ENCODE measurements at places on chromosomes 11 and 22.
A peak's percentile ranks its signal among the peaks of the same experiment; 100 is the strongest.

DNA sequence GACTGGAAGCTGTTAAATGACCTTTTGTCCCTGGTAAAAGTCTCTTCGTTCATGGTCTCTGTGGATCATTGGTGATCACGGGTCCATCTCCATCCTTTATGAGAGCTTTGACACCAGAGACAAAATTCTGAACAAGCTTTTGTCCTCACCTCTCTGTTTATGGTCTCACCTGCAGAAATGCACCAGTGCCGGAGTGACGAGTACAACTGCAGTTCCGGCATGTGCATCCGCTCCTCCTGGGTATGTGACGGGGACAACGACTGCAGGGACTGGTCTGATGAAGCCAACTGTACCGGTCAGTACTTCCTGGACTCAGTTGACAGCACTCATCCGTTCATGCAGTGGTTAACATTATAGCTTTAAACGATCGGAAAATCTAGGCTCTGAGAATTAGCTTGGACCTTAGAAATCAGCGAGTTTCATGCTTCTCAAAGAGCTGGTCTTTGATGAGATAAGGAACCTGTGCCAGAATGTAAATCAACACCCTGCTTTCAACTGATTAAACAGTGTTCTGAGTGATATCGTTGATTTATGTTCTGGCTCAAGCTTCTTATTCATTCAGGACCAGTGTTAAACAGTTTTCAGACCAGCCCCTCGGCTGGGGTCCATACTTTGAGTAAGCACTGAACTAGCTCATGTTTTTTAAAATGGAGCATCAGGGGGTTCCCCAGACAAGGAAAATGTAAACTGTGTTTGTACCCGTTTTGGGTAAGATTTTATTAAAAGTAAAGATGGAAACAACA lies 124.5 kb upstream of the SORL1-AS1 start:
- DNase-seq = no peak

- DNase-seq = no peak
These were observed 30.9 kb downstream of the P4HA3 start for GRCh38 chr11:74280494-74280893.

GRCh38 chr11:93842461-93842860 lies 8.0 kb downstream of the VSTM5 start:
- DNase-seq = no peak

- no peak for DNase-seq
These were observed at the start of gene OR52E1 for GRCh38 chr11:5069272-5069671. Gene OR52E1, plus strand, starts transcription at chr11:5069572.

DNA sequence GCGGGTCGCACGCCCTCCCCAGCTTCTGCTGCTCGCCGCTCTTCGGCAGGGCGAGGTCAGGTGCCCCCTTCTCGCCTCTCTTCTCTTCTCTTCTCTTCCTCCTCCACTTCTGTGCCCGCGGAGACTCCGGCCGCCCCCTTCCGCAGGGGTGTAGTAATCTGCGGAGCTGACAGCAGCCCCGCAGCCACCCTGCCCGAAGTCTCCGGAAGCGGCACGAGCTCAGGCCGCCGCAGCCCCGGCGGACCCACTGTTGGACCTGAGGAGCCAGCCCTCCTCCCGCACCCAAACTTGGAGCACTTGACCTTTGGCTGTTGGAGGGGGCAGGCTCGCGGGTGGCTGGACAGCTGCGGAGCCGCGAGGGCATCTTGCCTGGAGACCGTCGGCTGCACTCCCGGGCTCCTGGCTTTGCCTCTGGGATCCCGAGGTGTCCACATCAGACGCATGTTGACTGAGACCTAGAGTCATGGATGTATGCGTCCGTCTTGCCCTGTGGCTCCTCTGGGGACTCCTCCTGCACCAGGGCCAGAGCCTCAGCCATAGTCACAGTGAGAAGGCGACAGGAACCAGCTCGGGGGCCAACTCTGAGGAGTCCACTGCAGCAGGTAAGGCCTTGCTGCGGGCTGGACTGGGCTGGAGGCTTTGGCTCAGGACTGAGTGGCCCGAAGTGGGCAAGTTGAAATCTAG lies 486 bp downstream of the STIM1 start:
- DNase-seq = peak; percentile 35

DNA sequence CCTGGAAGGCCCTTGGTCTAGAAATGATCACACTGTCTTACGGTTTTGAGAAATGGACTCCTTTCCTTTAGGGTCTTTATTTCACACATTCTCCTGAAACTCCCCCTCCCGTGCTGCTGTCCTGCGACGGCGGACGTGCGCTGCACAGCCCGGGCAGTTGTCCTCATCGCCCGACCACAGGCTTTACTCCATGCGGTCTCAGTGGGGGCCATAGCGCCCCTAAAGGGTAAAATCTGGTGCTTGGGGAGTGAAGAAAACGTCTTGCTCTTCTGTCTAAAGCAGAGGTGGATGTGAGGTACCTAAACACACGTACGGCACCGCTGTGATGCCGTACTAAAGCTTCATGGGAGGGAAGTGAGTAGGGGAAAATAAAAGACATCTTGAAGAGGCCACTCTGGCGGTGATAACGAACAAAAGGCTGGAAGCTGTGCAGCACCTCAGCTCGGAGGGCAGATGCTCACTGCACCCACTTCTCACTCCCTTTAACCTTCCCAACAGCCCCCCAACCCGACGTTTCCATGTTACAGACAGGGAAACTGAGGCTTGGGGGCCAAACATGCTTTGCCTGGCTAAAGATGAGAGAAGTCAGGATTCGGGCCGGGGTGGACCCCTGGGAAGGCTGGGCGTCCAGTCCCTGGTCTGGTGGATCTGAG lies 22.6 kb downstream of the MPPED1 start:
- DNase-seq = no peak

DNA sequence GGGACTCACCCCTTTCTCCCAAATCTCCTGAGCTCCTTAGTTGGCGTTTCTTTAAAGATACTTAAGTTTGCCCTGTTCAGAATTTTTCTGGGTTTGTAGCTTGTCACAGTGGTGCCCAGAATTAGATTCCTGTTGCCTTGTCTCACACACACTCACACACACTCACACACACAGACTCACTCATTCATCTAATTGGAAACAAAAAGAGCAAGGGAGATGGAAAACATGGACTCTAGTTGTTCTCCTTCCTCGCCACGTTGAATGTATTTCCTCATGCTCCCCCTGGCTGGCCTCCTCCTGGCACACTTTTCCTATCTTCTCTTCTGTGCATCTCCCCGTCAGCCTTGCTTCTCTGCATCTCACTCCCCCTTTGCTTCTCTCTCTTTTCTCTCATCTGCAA lies 752.3 kb downstream of the NTM start:
- no peak for DNase-seq

- no peak for DNase-seq
These were observed 23.5 kb upstream of the SPTY2D1 start for GRCh38 chr11:18657673-18658072.

GRCh38 chr11:3092603-3093141 lies 35.4 kb upstream of the CARS1 start:
- DNase-seq = no peak

GRCh38 chr22:35641494-35642120 lies 6.6 kb upstream of the APOL6 start:
- DNase-seq = no peak

- no peak for DNase-seq
These were observed 2.1 kb downstream of the LRP5 start for GRCh38 chr11:68314203-68315170.

GRCh38 chr22:50306753-50307749 lies at the start of gene PLXNB2:
Gene PLXNB2, minus strand, starts transcription at chr22:50307646. Its CDS starts 17,062 bp downstream, at chr22:50290584.
- DNase-seq = no peak

DNA sequence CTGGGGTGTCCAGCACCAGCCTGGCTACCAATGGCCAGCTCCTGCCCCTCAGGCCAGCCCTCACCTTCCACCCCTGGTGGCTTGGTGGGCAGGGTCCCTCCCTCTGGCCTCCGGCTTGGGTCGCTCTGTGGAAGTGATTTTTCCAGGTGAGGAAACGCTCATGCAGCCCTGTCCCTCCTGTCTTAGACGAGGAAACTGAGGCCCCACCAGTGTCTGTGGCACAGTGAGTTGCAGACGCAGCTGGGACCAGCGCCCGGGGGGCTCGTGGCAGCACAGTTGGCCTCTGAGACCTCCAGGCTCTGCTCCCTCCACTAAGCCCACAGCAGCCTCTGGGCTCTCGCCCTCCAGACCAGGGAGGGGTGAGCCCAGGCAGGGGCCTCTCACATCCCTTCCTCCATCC lies 6.2 kb downstream of the B3GAT1 start:
- DNase-seq = no peak

- no peak for DNase-seq
These were observed 53.5 kb upstream of the CCDC188 start for GRCh38 chr22:20204311-20204710.

- no peak for DNase-seq
These were observed 57.4 kb downstream of the BUD13 start for GRCh38 chr11:116715383-116715782.

GRCh38 chr11:29913352-29913751 lies 103.5 kb downstream of the KCNA4 start:
- no peak for DNase-seq

DNA sequence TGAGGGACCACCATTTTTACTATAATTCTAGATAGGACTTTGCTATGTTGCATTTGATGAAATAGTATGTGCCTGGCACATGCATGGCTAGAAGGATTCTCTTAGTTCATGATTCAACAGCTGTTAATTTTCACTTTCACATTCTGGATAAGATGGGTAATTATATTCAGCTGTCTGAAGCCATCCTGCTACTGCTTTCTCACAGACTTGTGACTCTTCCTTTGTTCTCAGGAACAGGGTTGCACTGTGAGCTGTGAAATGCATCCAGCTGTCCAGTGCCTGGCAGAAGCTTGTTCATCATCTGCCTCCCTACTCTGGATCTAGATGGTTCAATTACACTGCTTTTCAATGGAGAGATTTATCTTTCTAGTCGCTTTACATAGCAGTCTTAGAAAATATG lies 610.1 kb upstream of the ANO5 start:
- no peak for DNase-seq

DNA sequence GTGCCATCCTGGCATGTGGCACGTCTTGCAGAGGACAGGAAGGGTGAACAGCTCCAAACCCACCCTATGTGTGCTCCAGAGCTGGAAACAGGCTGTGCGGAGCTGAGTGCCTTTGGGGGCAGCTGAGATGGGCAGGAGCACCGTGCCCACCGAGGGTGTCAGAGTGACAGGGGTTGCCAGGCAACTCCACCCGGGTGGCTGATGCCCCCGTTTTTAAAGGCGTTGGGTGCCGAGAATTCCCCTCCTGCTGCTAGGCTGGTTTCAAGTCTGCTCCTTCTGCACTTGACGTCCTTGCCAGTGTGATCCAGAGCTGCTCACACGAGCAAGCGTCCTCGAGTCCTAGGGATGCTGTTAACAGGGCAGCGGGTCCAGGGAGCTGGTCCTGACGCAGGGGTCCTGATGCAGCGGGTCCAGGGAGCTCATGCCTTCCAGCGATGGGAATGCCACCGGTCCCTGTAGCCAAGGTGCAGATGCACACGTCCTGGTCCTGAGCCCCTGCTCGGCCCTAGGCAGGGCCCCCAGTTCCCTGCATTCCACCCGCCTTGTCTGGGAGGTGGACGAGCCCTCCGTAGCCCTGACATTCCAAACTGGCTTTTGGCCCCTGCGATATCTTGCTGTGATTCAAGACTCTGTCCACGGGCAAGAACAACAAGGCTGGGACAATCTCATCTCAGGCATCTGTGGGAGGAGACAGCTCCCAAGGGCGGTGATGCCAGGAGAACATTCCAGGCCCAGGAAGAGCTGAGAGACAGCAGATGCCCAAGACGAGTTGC lies 4.9 kb downstream of the KCNQ1 start:
- no peak for DNase-seq

DNA sequence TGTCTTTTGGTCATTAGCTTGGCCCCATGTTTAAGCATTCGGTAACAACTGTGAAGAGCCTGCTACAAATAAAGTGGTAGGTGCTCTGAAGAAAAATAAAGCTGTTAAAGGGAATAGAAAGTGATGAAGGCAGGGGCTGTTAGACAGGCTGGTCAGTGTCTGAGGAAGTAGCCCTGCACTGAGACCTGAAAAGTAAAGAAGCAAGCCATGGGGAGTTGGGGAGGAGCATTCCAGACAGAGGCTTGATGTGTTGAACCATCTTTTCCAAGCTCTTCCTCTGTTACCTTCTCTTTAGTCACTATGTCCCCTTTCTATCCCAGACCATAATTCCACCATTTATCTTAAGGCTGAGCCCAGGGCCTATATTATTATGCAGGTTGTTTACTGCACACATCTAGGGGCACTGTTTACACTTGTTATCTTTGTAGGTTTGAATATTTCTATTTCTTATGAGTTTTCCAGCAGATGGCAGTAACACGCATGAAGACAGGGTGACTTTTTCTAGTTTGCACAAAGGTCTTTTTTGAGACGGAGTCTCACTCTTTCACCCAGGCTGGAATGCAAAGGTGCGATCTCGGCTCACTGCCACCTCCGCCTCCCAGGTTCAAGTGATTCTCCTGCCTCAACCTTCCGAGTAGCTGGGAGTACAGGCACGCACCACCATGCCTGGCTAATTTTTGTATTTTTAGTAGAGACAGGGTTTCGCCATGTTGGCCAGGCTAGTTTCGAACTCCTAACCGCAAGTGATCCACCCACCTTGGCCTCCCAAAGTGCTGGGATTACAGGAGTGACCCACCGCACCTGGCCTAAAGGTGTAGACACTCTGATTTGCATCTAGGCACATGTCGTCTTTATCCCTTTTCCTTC lies 23.0 kb downstream of the ZFTA start:
- DNase-seq = no peak

DNA sequence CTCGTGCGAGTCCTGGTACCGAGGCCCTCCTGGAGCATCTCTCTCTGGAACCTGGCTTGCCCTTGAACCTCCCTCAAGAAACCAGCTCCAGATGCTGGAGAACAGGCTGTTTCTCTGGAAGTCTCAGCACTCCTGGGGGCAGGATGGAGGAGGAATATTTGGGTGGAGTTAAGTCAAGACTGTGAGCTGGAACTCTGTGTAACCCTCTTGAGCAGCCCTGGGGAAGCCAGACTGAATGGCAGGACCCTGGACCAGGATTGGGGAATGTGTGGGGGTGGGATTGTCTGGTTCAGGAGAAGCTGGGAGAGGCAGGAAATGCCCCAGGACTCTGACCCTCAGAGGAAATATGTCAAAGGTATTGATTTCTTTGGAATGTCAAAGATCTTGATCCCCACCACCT lies 7.7 kb downstream of the CREB3L1 start:
- DNase-seq = no peak

DNA sequence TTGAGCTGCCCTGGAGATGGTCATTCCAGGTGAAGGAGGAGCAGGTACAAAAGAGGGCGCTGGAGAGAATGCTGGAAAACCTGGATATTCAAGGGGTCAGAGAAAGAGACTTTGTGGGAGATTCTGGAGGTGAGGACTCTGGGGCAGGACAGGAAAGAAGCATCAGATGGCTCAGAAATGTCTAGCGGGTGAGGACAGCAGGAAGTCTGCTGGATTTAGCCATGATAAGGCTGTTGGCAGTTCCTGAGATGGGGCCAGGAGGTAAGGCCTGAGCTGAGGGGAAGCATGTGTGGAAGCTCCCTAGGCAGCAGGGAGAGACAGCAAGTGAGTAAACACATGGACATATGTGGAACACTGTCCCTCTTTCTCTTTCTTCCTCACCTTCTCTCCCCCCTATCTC lies 1.5 kb downstream of the UPB1 start:
- no peak for DNase-seq

DNA sequence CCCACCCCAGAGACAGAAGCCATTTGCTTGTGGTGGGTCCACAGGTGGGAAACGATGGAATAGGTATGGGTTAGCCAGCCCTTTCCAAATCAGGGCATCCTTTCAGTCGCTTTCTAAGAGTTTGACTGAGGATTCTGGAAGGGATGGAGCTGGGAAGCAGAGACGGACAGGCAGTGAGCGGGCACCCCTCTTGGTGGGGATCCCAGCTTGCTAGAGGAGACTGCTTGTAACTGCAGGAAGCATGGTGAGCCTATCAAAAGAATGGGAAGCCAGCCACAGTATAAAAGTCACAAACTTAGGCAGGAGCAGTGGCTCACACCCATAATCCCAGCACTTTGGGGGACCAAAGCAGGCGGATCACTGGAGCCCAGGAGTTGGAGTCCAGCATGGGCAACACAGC lies 6.1 kb upstream of the PDGFB start:
- DNase-seq = no peak

Data from activated CD4-positive, alpha-beta T cell treated with anti-CD3 and anti-CD28 coated beads for 4 hours (primary cell).